Myocyte (in vitro differentiated cells): ENCODE measurements at places on chromosomes 2 and 18. TPM values are rescaled to one million over a fixed set of nuclear protein-coding genes. Genes with fewer than 3 reads are reported as not detected.

CSRNP3 gene
- 1.0 and 3.3 TPM in 2 replicates for total RNA-seq

SLC9A4 gene
- total RNA-seq: 0.24 and 0.42 TPM in 2 replicates

DNA sequence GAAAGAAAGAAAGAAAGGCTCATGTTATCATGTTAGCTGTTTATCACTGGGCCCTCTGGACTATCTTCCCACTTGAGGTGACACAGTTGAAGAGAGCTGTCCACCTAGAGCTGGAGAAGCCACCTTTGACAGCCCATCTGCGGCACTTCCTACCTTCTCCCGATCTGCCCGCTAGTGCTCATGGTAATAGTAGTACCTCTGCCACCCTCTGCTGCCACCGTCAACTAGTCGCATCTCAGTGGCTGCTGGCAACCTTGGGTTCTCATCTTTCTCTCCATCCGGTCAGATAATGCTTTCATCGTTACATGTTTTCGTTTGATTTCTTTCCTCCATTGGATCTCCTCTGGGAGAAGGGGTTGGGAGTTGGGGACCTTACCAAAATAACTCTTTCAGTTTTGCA, 63.2 kb upstream of the COPS8 start:
- DNase-seq: no peak

SH3BP4 gene
- total RNA-seq: 20.0 and 27.4 TPM in 2 replicates

NETO1 gene
- total RNA-seq: not detected in 2 replicates

B3GNT2 gene
- total RNA-seq: 10.2 and 12.2 TPM in 2 replicates

DNA sequence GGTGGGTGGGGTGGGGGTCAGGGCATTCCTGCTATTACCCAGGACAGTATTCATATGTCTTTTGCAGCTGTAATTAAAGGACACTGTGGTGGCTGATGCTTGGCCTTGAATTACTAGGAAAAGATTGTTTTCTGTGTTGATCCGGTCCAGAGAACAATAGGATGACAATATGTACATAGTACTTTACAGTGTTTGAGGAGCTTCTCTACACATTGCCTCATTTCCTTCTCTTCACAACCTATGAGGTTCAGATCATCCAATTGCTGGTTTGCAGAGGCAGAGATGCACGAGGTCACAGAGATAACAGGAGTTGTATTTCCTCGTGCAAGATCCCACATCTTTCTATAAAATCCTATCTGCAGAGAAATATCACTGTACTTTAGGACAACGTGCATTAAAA, 119.5 kb downstream of the LIPG start:
- DNase-seq: no peak

MREG gene
- total RNA-seq: 28.9 and 31.6 TPM in 2 replicates

DNA sequence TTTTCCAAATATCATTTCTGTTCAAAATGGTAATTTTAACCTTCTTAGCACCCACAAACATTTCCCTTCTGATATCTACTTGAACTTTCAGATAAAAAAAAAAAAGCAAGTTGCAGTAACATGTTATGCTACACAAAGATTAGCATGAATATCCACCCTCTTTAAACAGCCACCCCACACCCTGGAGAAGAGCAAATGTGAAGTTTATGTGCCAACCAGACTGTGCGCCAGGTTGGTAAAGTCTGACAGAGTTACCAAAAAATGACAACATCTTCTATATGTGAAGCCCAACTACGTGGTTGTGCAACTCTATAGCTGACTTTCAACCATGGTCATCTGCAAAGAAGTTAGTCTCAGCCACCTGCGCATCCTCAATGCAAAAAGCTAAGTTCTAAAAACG, 62.6 kb downstream of the BCL11A start:
- DNase-seq: no peak

ELP2 gene
- total RNA-seq: 66.3 and 72.4 TPM in 2 replicates

DNA sequence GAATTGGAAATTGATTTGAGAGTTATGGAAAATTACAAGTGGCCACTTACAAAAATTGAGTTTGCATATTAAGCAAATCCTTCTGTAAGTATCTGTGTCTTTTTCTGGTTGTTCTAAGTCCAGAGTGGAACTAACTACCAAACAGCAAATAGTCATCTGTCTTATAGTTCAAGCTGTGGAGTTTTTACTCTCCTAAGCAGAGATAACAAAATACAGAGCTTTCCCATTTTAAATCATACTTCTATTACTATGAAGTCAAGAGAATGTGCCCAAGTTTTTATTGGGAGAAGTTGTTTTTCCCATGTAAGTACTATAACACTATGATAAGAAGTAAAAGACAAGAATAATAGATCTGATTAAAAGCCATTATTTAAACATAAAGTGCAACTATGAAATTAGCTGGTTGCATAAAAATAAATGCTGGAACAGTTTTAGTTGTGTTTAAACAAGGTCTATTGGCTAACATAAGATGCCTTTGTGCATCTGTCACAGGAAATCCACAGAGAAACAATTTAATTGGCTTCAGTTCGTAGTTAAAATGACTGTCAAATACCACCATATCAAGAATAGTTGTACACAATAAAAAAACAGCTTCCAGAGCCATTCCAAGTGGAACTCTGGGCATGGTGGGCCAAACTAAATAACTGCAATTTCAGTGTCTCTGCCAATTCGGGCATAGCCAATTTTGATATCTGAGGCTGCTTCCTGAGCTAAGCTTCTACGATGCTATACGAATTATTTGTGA, 1467.4 kb upstream of the NXPH2 start:
- no peak for DNase-seq

DNA sequence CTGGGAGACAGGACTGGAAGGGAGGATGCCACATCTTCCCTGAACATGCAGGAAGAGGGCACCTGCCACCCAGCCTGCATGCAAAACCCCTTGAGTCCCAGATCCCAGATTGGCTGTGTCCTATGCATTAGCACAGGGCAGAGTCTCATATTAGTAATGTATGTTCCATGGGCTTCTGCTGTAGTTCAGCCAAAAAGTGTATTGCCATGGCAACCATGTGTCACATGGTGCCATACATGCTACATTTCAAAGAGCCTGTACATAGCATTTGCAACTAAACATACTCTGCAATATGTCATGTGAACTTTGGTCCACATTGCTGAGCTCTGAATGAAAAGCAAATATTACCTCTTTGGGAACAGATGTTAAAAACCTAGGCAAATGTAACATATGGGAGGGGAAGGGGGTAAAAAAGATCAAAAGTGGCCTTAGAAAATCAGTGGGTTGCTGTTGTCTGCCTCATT, 78.4 kb downstream of the DPP4 start:
- DNase-seq: no peak

- peak; percentile 38 for DNase-seq
Observed at GRCh38 chr18:49585781-49586663, 24.2 kb downstream of the LIPG start.

UGT1A3 gene
- not detected in 2 replicates for total RNA-seq

- DNase-seq: no peak
Observed at GRCh38 chr2:176812246-176812775, 400.3 kb upstream of the HNRNPA3 start.

GRCh38 chr2:240340361-240340761, 95.1 kb upstream of the GPC1 start:
- DNase-seq: no peak

- no peak for DNase-seq
Observed at GRCh38 chr18:28743115-28743514, 566.2 kb upstream of the CDH2 start.

ANKRD30B gene
- 0.88 and 1.6 TPM in 2 replicates for total RNA-seq

GRCh38 chr18:10044054-10044453, 130.2 kb downstream of the VAPA start:
- no peak for DNase-seq

DNA sequence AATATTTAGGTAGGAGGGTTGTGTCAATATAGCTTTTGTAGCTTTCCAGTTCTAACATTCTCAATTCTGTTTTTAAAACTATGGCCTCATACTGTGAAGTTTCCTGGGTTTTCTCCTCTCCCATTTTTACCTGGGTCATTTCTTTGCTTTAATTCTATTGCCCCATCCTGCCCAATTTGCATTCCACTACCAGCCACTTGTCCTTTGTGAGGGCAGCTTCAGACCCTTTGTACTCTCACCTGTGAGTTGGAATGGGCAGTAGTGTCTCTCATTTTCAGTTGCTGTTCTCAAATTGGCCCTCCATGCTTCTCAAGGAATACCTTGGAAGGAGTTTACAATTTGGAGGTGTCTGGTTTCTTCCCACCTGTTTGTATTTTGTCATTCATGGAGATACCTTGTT, 108.4 kb downstream of the CAMKMT start:
- no peak for DNase-seq

G6PC2 gene
- not detected in 2 replicates for total RNA-seq

GTF2A1L gene
- 0.57 and 0.80 TPM in 2 replicates for total RNA-seq

GRCh38 chr2:234958746-234959395, 7.1 kb downstream of the SH3BP4 start:
- DNase-seq: no peak
